ENCODE measurements at places on chromosomes 1 and 21.

DNA sequence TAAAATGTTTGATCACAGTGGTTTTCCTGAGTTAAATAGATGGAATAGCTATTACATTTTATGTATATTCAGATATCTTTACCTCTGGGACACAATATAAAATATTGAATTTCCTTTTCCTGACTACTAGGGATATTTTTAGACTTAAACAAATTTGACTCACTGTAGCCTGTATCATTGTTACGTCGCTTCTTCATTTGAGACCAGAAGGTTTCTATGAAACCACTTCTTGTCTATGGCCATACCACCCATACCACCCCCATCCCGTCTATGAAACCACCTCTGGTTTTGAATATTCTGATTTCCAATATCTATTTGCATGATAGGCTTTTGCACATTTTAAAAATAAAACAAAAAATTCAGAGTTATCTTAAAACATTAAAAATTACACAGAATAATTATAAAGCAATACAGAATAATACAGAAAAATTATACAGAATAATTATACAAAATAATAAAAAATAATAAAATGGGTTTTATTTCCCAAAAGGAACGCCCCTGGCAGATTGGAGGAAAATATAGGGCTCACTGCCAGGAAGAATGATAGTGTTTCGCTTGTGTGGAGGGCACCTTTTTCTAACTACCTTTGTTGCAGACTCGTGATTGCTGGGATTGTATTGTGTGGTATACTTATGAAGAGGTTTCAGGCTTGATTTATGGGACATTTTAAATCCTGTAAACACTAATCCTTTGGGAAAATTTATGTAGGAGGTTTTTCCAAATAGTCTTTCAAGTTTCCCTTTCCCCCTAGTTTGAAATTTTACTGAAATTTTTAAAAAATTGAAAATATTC, 4.7 kb downstream of the SPEN start:
- DNase-seq = no peak

DNA sequence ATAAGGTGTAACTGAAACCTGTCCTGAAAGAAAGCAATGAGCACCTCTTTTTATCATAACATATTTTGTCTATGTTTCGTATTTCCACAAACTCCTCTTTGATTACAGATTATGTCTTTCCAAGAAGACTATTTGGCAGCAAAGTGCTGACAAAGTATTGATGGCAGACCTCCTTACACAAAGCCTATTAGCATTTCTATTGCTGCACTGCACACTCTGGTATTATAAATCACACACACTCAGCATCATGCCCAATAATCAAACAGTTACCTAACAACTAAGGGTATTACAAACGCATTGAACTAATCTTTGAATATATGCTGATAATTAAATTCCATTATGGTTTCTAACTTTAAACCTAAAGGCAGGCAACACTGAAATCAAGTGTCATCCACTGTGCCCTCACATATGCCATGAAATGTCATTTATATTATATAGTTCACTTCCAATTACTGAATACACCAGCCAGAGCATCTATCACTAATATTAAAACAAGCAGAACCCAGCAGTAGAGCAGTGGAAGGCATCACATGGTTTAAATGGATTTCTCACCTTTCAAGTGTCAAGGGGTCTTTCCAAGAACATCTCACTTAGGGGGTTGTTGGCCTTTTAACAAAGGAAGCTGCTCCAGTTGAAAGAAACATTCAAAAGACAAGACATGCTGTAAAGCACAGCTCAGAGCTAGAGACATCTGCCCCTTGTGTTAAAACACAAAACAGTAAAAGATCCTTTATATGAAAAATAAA, 239.1 kb downstream of the RERE start:
- no peak for DNase-seq

DNA sequence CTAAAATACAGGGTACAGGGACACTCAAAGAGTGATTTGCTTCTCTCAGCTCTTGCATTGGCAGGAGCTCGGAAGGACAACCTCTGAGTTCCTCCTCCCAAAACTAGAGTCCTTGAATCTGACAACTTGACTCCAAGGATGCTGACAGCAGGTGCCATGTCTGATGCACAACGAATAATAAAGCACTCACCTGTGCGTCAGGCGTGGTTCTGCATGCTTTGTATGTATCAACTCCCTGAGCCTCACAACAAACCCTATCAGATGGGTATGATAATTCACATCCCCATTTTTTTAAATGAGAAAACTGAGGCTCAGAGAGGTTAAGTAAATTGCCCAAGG, 1.4 kb downstream of the LAPTM5 start:
- no peak for DNase-seq

DNA sequence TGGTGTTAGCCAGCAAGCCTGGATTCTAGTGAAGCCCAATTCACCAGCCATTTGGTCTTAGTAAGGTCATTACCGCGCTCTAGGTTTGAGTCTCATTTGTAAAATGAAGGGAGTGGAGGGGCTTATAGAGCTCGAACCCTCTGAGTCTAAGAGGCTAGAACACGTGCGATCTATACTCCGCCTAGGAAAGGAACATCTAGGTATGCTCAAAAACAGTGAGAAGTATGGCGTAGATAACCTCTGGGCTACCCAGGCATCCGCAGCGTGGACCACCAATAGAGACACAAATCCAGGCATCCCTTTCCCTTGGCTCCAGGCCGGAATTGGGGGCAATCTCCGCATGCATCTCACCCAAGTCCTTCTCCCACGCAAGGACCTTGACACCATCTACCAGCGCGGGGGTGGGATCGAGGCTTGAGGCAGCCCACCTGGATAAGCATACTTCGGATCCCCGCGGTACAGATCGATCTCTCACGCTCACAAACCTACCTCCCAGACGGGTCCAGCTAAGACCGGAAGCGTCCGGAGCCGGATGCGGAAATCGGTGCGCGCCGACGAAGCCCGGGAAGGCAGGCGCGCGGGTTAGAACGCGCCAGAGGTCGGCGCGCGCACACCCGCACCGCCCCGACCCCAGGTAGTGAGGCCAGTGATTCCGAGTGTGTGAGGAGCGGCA, at the start of gene METTL25B:
TSS of gene METTL25B (plus strand) at position 544 of the 673 bp plus-strand sequence. CDS start 636 bp downstream, outside the sequence.
- DNase-seq = peak; percentile 84

GRCh38 chr1:221509575-221510355, 232.1 kb downstream of the DUSP10 start:
- DNase-seq = no peak

DNA sequence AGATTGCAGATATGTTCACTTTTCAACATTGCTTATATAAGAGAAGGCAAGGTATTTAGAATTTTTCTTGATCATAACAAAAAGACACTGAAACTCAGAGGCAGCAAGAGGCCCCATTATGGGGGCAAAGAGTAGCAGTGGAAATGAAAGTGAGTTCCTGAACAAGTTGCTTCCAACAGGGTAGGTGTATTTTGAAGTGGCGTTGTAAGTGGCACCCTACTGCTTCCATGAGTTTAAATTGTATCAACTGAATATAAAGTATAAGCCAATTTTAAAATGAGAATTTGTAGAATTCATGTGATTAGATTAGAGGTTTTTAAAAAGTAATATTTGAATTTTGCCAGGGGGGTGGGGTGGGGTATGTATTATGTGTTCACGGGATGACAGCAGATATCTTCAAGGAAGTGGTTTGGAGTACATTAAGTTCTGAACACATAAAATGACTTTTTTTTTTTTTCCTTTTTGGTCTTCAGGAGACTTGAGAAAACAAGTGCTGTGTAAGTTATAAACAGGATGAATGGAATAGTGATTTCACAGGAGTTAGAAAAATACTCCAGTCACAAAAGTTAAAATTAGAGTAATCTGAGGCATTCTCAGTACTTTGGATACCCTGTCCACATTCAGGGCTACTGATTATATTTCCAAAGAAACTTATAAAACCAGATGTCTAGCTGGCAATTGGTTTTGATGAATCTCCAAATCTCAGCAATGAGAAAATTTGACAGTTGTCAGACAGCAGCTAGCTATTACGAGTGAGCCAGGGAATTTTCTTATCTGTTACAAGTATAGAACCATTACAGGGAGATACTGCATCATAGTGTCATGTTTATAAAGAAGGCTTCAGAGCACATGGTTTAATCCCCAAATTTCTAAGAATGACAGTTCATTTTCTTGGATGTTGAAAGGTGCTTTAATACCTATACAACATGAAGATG, 182.0 kb downstream of the ST6GALNAC3 start:
- DNase-seq = no peak

- no peak for DNase-seq
Measured at GRCh38 chr1:242738702-242739645, 214.5 kb upstream of the PLD5 start.

DNA sequence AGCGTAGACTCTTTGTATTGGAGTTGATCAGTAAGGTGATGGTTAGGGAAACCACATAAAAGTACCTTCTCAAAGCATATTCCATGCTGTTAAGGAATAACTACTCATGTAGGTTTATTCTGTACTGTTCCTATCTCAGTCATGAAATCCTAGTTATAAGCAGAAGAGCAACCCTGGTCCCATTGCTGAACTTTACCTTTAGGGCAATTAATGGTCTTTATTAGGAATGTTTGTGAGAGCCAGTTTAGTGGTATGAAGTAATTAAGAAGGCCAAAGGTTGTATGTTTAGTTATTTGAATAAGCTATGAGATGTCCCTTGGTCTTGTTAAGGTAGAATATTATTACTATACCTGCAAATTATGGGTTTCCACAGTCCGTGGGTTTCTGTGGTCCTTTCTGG, 44.0 kb downstream of the ACP6 start:
- DNase-seq = no peak

- no peak for DNase-seq
Measured at GRCh38 chr1:186536273-186536890, 75.5 kb upstream of the PDC start.

DNA sequence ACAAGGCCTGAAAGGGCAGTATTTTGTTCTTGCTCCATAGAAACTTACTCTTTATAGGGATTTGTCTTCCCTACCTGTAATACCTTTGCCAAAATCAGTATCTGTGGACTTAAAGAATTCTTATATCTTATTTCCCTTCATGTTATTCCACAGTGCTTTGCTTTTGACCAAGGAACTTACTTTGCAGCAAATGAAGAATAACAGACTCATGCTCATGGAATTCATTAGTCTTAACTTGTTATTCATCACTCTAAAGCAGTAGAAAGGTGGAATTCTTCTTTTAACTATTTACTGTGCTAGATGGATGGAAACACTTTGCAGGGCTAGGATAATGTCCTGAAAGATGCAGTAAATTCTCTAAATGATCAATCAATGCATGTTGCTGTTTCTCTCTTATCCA, 45.9 kb downstream of the DUSP10 start:
- DNase-seq = no peak

DNA sequence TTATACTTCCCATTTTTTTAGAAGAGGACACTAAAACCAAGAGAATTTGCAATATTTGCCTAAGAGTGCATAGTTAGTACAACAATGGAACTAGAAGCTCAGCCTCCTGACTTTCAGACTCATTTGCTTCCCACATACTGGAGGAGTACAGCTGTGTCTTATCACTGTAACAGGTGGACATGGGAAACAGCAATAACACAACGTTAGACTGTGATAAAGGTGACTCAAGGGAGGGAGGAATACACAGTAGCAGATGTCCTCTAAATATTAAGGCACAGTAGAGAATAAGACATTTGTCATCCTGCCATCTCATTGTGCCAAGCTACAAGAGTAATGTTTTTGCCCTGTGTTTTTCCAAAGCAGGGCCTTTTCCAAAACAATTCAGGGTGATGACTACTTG, 55.4 kb upstream of the JAK1 start:
- no peak for DNase-seq

- no peak for DNase-seq
Measured at GRCh38 chr1:61434276-61434675, 290.7 kb downstream of the TM2D1 start.

DNA sequence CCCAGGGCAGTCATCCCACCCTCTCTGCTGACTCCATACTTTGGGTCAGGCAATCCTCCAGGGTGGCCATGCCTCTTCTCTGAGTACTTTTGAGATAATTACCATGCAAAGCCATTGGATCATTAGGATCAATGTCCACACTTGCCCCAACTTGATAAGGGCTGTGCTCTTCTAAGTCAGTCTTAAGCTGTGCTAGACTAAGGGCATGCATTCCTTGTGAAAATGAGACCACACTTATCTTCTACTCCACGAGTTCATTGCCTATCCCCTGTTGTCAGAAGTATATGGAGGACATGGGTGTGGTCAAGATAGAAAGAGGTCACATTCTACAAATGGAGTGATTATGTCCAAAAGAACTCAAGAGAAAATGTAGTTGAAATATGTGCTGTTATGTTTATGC, 18.9 kb upstream of the SSX2IP start:
- no peak for DNase-seq

GRCh38 chr1:96845464-96845863, 123.9 kb downstream of the PTBP2 start:
- no peak for DNase-seq

DNA sequence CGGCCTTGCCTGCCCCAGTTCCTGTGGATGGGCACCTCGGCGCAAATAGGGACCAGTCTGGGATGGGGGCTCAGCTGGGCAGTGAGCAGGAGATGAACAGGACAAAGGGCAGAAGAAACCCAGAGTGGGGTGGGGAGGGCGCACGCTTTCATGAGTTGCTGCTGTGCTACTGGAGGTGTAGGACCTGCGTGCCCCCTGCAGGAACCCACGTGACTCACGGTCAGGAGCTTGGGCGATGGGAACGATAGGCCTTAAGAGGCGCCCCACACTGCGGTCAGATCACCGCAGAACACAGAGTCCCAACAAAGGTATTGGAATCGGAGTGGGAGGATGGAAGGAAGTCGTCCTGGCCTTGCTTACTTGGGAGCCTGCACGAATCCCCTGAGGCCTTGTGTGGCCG, 17.2 kb downstream of the PRDM15 start:
- DNase-seq = no peak

DNA sequence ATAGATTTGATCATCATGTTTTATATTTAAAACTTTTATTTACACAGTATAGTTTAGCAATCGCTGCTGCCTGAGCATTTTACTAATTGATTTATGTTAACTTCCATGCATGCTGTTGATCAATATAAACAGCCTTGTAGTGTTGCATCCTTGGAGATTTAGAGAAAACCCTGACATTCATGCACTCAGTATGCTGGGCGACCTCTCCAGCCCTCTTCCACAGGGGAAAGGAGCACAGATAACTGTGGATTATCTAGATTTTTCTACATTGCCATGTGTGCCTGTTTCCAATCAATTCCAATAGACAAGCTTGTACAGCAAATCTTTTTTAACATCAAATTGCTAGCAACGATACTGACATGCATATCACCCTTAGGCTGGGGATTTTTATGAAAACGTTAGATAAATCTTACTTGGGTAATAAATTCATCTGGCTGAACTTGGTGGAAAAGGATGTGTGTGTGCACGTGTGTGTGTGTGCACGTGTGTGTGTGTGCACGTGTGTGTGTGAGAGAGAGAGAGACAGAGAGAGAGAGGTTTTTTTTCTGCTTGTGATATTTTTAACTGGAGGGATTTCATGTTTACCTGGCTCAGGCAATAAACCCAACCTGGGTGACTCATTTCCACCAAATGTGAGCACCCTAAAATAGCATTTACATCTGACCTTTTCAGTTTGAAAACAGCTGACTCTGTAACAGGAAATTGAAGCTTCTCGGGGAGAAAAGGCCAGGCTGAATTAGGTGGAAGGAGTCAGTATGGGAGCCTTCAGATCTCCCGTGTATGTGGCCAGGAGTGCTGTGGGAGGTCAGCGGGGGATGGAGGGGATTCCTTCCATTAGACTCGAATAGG, 339.8 kb downstream of the PRDM2 start:
- no peak for DNase-seq

- peak; percentile 4 for DNase-seq
Measured at GRCh38 chr1:77218477-77219165, 609 bp downstream of the PIGK start.

Measured in natural killer cell (primary cell).